ENCODE measurements at places on chromosomes 1 and 21. TPM values are rescaled to one million over a fixed set of nuclear protein-coding genes. Genes with fewer than 3 reads are reported as not detected.

- H3K36me3 ChIP-seq, result no peaks in the 10 kb centered on the region
- DNase-seq, result no peak
- H3K27ac ChIP-seq, result no peak overlapping the region
- H3K4me1 ChIP-seq, result peaks cover 20% of the 10 kb centered on the region
Measured at GRCh38 chr1:3909615-3910014, 9.5 kb upstream of the C1orf174 start.

- H3K4me1 ChIP-seq, result peaks cover 7% of the 10 kb centered on the region
- DNase-seq, result no peak
- no peak overlapping the region for H3K4me3 ChIP-seq
- H3K36me3 ChIP-seq, result no peaks in the 10 kb centered on the region
- H3K27me3 ChIP-seq, result no peaks in the 10 kb centered on the region
- H3K27ac ChIP-seq, result no peak overlapping the region
Measured at GRCh38 chr1:41464885-41465284, 19.6 kb downstream of the EDN2 start.

GRCh38 chr1:193431265-193431977 is 245.0 kb upstream of the B3GALT2 start:
- peaks cover 11% of the 10 kb centered on the region for H3K36me3 ChIP-seq
- H3K4me1 ChIP-seq, result no peaks in the 10 kb centered on the region
- H3K4me3 ChIP-seq, result no peak overlapping the region
- no peak overlapping the region for H3K27ac ChIP-seq
- no peak for DNase-seq

Gene CFAP141
- total RNA-seq, result not detected

Gene RAB3GAP2
- total RNA-seq, result 36.4 TPM
